ENCODE measurements at places on chromosomes 2 and 18. TPM values are rescaled to one million over a fixed set of nuclear protein-coding genes. Genes with fewer than 3 reads are reported as not detected.

CCDC121 gene
- 3.3 TPM for total RNA-seq

LOXHD1 gene
- total RNA-seq, result not detected

SEMA4C gene
- total RNA-seq, result 14.3 TPM

LIMS2 gene
- 6.3 TPM for total RNA-seq

PRKAG3 gene
- total RNA-seq, result not detected

RDH14 gene
- 33.5 TPM for total RNA-seq

DNER gene
- 10.4 TPM for total RNA-seq

SRD5A2 gene
- total RNA-seq, result 0.06 TPM

TXNDC2 gene
- total RNA-seq, result 0.12 TPM

HOXD13 gene
- total RNA-seq, result 0.15 TPM

CCDC102B gene
- 0.81 TPM for total RNA-seq

CRYGD gene
- total RNA-seq, result not detected

TBR1 gene
- 0.07 TPM for total RNA-seq

GALR1 gene
- not detected for total RNA-seq

CACNB4 gene
- 0.15 TPM for total RNA-seq

LYPD1 gene
- total RNA-seq, result 14.6 TPM

EPHA4 gene
- total RNA-seq, result 1.1 TPM

DCC gene
- not detected for total RNA-seq

ADD2 gene
- total RNA-seq, result 28.6 TPM

BCL2 gene
- total RNA-seq, result 0.56 TPM

CABYR gene
- total RNA-seq, result 18.9 TPM

RND3 gene
- 41.5 TPM for total RNA-seq

ZBTB7C gene
- total RNA-seq, result 0.23 TPM

OTOF gene
- 0.13 TPM for total RNA-seq

TMEM17 gene
- 5.0 TPM for total RNA-seq

ITPRIPL1 gene
- total RNA-seq, result not detected

ADCYAP1 gene
- not detected for total RNA-seq

FAP gene
- not detected for total RNA-seq

LAMA1 gene
- total RNA-seq, result 0.07 TPM

IGFBP5 gene
- 0.17 TPM for total RNA-seq

LONRF2 gene
- total RNA-seq, result 2.0 TPM

ALPP gene
- total RNA-seq, result 12.1 TPM

C2orf66 gene
- total RNA-seq, result not detected

ASB3 gene
- 12.7 TPM for total RNA-seq

OXER1 gene
- not detected for total RNA-seq

GALNT13 gene
- 9.1 TPM for total RNA-seq

COX5B gene
- total RNA-seq, result 315 TPM

STAT4 gene
- total RNA-seq, result 3.6 TPM

CD28 gene
- not detected for total RNA-seq

DOK6 gene
- not detected for total RNA-seq

FER1L5 gene
- total RNA-seq, result 0.03 TPM

EMX1 gene
- total RNA-seq, result 0.12 TPM

NT5DC4 gene
- total RNA-seq, result not detected

POTEI gene
- total RNA-seq, result not detected

HAAO gene
- not detected for total RNA-seq

ANKRD30BL gene
- total RNA-seq, result not detected

PHLPP1 gene
- total RNA-seq, result 8.0 TPM

KLF7 gene
- total RNA-seq, result 17.0 TPM

GCKR gene
- not detected for total RNA-seq

CAMKMT gene
- total RNA-seq, result 5.3 TPM
